ENCODE measurements at places on chromosomes 5 and 9. TPM values are rescaled to one million over a fixed set of nuclear protein-coding genes. Genes with fewer than 3 reads are reported as not detected.

- no peak for DNase-seq
These were observed 566.9 kb upstream of the RGMB start for GRCh38 chr5:98206566-98206965.

- DNase-seq = no peak
These were observed 291.9 kb downstream of the FBXL7 start for GRCh38 chr5:15791859-15792258.

GRCh38 chr5:145943674-145944121, 7.3 kb downstream of the SH3RF2 start:
- no peak for DNase-seq

DNA sequence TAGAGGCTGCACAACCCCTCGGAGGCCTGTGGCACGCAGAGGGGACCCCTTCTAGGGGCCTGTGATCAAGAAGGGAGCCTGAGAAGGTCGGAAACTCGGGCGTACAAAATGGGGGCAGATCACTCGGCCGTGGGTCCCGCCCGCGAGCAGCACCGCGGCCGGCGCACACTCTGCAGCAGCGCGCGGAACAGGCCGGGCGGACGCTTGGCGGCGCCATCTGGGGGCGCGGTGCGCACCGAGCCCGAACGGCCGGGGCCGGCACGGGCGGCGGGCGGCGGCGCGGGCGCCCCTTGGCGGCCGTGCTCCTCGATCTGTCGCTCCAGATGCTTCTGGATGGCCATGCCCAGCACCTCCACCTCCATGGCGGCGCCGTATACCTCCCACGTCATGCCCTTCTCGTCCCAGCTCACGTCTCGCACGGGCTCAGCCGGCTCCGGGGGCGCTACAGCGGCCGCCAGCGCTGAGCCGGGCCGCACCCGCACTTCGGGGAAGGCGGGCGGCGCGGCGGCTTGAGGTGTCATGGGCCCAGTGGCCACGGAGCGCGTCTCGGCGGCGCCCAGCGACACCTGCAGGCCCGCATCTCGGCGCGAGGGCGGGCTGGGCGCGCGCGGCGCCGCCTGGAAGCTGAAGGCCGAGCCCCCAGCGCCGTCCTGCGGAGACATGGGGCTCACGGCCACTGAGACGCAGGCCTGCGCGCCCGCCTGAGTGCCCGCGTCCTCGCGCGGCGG, 13.1 kb downstream of the GPRIN1 start:
- no peak for DNase-seq

- no peak for DNase-seq
These were observed 71.4 kb downstream of the SEMA4D start for GRCh38 chr9:89426384-89426961.

DNA sequence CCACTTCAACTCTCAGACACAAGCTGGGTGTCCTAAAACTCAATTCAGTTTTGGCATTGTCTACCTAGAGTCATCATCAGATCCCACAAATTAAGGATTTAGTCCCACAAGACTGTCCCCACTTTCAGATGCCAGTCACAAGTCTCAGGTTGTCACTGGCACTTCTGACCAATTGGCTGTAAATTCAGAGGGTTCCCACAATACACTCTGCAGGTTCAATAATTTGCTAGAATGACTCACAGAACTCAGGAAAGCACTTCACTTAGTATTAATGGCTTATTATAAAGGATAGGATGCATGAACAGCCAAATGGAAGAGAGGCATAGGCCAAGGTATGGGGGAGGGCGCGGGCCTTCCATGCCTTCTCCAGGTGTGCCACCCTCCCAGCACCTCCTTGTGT, 209.1 kb downstream of the SREK1 start:
- DNase-seq = no peak

DMRT3 gene
- total RNA-seq = under 0.01 TPM

MZB1 gene
- total RNA-seq = not detected

ARHGEF37 gene
- total RNA-seq = 8.2 TPM
